IgD-negative memory B cell (primary cell): ENCODE measurements at places on chromosomes 11 and 22. TPM values are rescaled to one million over a fixed set of nuclear protein-coding genes. Genes with fewer than 3 reads are reported as not detected.

Gene PRDM11
- polyA plus RNA-seq, result 1.4 TPM

Gene OR52B2
- polyA plus RNA-seq, result not detected

Gene OR51I1
- polyA plus RNA-seq, result not detected

Gene KAT5
- polyA plus RNA-seq, result 62.6 TPM

Gene APOBEC3F
- 33.0 TPM for polyA plus RNA-seq
